ENCODE measurements at places on chromosomes 1 and 21. TPM values are rescaled to one million over a fixed set of nuclear protein-coding genes. Genes with fewer than 3 reads are reported as not detected.

Gene TAF13
- 98.7 TPM for polyA plus RNA-seq

Gene SFT2D2
- polyA plus RNA-seq, result 36.2 TPM

Gene MYOM3
- not detected for polyA plus RNA-seq

Gene C2CD2
- polyA plus RNA-seq, result 22.2 TPM

Gene LAD1
- polyA plus RNA-seq, result not detected

Gene OR2L8
- polyA plus RNA-seq, result not detected

Gene HMCN1
- polyA plus RNA-seq, result 5.6 TPM

Gene PAQR6
- 0.05 TPM for polyA plus RNA-seq

Gene HJV
- polyA plus RNA-seq, result not detected

Gene AQP10
- not detected for polyA plus RNA-seq

DNA sequence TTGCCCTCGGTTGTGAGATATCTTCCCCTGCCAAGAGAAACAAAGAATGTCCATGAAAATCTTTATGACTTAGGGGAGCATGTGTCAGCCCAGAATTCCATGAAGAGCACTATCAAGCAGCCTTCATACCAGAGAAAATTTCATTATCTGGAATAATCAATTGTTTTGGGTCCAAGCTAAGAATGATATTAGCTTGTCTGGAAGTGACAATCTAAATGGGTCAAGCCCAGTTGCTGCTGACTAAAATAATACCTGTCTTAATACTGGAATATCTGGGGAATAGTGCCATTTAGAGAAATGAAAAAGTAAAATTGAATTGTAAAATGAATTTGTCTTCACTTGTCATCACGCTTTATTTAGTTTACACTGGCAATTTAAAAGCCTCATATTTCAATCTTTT lies 407.4 kb downstream of the PLA2G4A start:
- DNase-seq, result no peak

DNA sequence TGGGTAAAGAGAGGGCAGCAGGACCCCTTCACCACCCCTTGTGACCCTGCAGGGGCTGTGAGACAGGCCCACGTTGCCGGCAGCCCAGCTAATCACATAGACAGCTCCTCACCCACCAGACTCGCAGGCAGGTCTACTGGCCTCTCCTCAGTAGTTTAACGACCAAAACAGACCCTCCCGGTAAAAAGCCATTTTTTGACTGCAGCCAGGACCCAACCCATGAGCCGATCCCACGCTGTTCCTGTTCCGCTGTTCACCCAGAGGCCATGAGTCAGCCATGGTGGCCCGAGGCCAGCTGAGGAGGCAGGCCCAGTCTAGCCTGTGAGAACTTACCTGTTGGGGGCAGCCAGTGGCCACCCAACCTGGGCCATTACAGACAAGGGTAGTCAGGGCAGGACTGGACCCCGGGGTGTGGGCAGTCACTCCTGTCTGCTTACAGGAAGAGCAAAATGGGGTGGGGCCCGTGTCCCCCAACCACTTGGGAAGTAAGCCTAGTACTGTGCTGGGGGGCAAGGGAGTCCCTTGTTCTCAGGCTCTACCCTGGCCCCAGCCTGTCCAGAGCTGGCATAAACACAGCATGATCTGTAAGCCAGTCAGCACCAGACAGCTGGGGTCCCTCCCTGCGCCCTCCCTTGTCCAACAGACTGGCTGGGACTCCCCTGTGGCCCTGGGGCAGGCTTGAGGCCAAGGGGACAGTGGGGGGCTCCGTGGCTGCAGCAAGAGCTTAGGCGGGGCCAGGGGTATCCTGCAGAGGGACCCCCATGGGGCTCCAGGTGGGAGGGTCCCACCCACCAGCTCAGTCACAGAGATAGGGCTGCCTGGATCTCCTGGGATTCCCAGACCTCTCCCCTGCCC lies 61.9 kb downstream of the WNT9A start:
- peak; percentile 39 for DNase-seq

DNA sequence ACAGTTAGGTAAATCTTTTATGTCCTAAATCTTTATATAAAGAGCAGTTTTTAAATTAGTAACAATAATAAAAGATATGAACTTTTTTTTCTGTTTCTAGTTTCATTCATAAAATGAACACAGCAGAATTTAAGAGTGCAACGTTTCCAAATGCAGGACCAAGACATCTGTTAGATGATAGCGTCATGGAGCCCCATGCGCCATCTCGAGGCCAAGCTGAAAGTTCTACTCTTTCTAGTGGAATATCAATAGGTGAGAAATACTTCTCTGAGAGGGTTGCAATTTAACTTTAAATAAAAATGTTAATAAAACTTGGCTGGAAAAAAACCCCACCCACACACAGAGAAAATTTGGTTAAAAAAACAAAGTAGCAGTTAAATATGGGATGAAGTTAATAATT lies 15.0 kb upstream of the ANGPTL1 start:
- DNase-seq, result no peak

DNA sequence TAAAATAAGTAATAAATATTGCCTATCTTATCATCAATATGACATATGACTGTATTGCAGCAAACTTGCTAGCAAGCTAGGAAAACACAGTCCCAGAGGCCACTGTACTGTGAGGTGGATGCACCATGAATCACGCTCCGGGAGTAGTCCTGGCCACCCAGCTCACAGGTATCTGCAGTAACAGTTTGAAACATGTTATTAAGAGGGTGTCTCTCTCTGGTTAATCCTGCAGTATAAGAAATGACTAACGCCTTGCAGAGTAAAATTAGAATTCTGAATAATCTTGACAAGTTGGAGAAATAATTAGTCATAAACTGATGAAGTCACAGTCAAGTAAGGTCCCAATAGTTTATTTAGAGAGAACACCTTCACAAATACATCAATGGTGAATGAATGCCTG lies 34.0 kb upstream of the DPT start:
- no peak for DNase-seq

DNA sequence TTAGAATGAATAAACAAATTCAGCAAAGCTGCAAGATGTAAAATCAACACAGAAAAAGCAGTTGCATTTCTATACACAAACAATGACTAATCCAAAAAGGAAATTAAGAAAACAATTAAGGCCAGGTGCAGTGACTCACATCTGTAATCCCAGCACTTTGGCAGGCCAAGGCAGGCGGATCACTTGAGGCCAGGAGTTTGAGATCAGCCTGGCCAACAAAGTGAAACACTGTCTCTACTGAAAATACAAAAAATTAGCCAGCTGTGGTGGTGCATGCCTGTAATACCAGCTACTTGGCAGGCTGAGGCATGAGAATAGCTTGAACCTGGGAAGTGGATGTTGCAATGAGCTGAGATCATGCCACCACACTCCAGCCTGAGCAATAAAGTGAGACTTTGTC lies 22.3 kb downstream of the THEM4 start:
- DNase-seq, result peak; percentile 67

DNA sequence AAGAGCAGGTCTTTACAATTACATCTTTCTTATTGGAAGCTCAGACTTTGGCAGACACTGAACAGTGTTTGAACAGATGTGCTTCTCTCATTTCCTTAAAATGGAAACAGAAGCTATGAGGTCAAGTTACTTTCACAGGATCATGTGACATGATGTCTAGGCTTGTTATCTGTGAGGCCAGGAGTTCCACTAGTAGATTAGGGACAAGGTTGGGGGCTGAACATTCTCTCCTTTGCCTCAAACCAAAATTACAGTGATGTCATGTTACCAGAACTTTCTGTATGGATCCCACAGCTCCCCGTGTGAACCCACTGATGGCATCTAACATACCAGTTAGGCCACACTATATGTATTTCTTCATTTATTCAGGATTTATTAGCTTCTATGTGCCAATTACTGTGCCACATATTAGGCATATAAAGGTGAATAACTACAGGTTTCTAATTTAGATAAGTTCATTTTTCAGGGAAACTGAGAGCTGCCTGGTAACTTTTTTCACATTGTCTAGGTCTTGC lies 6.0 kb downstream of the DYNLT5 start:
- no peak for DNase-seq

DNA sequence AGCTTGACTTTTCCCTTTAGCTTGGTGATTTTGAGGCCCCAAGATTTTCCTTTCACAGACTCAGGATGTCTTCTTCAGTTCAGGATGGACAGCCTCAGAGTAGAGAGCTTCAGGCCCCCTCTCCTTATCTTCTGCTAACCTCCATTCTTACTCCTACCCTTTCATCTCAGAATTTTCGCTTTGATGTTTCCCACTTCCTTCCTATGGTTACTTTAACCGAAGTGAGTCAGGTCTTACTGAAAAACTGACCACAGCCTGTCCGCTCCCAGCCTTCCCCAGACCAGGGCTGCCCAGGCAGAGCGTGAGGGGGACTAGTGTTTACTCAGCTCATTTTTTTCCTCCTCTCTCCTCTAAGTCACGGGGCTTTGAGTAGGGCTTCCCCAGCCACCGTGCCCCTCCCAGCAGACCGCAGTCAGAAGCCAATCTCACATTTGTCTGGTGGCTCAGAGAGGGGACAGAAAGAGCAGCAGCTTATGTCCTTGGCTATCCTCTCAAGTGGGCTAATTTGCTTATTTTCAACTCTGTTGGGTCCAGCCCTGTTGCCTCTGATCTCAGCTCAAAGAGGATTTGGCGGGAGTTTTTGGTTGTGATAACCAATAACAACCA lies 4.2 kb upstream of the IL19 start:
- peak; percentile 74 for DNase-seq

GRCh38 chr1:201318504-201319340 lies 35.4 kb downstream of the PKP1 start:
- DNase-seq, result no peak

Measured in fibroblast of lung (primary cell).